ENCODE measurements at places on chromosomes 6 and 20.

- DNase-seq = no peak
Measured at GRCh38 chr6:84222426-84222825, 5.0 kb downstream of the CEP162 start.

DNA sequence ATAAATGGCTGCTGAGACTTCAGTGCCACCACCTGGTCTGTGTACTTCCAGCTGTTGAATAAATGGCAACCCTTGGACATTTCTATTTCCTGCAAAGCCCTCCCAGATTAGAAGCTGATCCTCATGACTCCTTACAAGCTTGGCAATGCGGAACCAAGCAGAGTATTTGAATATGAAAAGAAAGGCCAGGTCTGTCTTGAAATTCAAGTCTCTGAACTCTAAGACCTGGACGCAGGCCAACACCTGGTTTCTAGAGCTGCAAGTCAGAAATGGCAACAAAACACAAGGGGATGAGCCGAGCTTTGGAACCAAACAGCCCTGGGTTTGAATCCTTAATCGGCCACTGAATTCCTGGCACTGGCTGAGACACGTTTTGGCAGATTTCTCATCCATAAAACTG lies 353.4 kb downstream of the PTPRT start:
- no peak for DNase-seq

GRCh38 chr6:25975923-25976560 lies 13.4 kb downstream of the TRIM38 start:
- no peak for DNase-seq

- no peak for DNase-seq
Measured at GRCh38 chr20:5267092-5267491, 49.7 kb downstream of the PROKR2 start.

DNA sequence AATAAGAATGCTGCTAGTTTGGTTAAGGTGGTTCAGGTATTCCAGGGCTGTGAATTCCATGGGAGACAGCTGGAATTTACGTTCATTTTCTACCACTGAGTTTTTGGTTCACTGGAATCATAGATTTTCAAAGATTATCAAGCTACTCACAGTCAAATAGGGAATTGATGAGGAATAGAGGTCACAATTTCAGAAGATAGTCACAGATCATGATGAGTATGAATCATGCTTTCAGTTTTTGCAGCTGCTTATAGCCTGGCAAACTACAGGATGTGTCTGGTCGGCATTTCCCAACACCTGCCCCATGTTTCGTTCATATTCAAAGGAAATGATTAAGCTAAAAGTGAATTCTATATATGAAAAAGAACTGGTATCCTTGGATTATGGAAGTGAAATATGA lies 58.7 kb downstream of the BCKDHB start:
- DNase-seq = no peak

- DNase-seq = peak; percentile 36
Measured at GRCh38 chr6:30060606-30061091, 416 bp upstream of the POLR1H start.

- no peak for DNase-seq
Measured at GRCh38 chr6:56725254-56725653, 82.6 kb upstream of the DST start.

- no peak for DNase-seq
Measured at GRCh38 chr6:118382126-118382525, 166.0 kb upstream of the PLN start.

- peak; percentile 55 for DNase-seq
Measured at GRCh38 chr20:36461600-36462439, 79.5 kb upstream of the MYL9 start.

DNA sequence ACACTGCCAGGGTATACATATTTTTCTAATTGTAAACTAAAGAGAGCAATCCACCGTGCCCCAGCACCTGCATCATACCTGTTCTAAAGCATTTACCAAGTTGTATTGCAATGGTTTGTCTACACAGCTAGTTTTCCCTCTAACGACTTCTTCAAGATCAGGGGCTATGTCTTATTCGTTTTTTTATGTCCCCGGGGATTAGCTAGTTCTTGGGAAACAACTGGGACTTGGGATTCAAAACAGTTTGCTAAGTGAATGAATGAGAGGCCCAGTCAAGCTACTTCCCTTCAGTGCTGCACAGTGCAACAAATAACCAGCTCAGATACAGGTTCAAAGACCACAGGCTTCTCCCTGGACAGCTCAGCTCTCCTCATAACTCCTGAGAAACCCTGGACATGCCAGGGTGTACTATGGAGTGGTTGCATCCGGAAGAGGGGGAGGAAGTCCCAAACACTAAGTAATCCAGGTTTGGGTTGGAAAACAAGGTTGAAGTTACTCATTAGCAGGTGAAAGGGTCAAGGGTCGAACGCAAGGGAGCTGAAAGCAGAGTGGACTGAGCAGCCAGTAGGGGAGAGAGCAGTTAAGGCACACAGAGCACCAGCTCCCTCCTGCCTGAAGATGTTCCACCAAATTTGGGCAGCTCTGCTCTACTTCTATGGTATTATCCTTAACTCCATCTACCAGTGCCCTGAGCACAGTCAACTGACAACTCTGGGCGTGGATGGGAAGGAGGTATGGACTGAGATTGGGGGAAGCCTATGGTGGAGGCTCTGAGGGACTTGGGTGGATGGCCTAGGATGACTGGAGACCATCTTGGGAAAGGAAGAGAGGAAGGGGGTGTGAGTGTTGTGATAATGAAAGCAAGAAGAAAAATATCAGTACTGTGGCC lies at the start of gene APOM:
Gene APOM (plus strand): TSS at position 546 of the 889 bp plus-strand sequence. CDS start 73 bp downstream, at position 619.
- DNase-seq = no peak

DNA sequence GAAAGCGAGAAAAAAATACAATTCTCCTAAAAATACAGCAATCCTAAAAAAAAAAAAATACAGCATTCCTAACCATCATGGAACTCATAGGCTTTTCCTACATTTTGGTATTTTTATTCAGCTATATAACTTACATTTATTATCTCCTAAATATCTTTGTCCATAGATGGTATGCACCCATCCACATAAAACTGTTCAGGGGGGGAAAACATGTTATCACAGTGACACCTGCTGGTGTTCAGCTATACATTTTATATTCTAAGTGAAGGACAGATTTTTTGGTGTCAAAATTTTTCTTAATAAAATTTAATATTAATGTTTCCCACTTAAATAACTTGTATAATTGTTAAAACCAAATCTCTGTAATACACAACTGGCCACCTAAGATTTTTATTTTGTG lies 58.0 kb downstream of the BLOC1S5 start:
- peak; percentile 33 for DNase-seq

DNA sequence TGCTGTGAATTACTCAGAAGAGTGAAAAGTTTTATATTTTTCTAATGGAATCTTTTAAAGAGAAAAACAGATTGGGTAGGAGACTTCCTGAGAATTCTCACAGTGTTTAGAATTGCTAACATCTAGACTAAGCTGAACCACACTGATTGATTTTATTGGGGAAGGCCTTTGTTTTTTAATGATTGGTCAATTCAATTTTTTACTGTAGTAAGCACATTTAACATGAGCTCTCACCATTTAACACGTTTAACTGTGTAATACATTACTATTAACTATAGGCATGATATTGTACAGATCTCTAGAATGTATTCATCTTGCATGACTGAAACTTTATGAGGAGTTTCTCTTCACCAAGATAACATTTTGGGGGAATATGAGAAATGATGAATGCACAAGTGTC lies 987.3 kb downstream of the PHF3 start:
- no peak for DNase-seq

DNA sequence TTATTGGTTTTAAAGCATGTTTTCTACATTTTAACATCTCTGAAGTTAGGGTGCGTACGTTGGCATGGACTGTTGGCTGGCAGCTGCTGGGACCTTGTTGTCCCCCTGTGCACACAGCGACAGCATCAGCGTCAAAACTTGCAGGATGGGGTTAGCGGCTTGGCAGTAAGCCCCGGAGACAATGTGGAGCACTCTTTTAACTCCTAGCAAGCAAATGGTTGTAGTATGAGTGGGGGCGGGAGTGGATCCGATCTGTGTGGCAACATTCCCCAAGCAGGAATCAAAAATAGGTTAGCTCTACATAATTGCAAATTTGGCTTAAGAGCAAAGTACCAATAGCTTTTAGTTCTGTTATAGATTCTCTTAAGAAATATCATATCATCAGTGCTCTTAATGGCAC lies 70.1 kb downstream of the NRN1 start:
- no peak for DNase-seq

DNA sequence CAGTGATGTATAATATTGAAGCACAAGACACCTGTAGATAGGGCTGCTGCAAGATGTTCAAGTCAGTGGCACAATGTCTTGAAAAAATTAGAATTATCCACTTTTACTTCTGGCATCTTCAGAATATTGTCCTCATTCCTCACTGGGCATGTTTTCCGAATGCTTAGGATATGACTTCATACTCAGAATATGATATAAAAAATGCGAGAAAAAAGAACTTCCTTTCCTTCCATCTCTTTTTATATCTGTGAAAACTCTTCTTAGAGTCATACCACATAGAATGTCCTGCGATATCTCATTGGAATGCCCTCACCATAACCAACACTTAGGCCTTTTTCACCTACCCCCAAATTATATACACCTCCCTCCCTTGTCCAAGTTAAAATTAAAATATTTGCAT lies 4.6 kb downstream of the MAS1L start:
- no peak for DNase-seq

DNA sequence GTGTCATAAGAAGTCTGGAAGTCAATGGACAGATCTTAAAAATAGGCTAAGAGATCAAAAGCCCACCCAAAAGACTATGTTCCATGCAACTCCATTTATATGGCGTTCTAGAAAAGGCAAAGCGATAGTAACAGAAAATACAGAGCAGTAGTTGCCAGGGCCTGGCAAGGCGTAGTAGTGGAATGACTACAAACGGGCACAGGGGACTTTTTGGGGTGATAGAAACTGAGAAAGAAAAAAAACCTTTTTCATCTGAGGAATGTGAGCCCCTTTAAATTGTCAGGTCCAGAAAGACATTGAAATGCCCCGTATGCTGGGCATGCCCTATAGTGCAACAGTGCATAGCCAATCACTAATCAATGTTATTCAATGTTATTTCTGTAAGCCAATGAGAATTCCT lies 47.2 kb upstream of the FAM50B start:
- no peak for DNase-seq

- DNase-seq = no peak
Measured at GRCh38 chr6:73537677-73538076, 16.8 kb upstream of the EEF1A1 start.

- no peak for DNase-seq
Measured at GRCh38 chr6:35044145-35044745, 96.9 kb downstream of the TCP11 start.

DNA sequence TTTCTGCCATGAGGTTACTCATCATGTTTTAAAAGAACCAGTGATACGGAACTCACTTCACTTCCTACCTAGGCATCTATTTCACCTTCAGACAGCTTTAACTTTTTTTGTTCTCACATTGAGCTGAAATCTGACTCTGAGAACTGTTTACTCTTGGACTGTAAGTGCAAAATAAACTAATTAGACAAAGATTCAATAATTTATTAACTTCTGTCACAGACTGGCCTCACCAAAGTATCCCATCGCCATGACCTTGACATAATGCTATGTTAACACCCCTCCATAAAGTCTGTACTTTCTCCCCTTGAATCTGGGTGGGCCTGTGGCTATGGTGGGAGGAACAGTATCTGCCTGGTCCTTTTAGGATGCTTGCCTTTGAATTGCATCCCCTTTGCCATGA lies 448.1 kb downstream of the CBLN4 start:
- no peak for DNase-seq

GRCh38 chr20:20483328-20483727 lies 115.4 kb downstream of the INSM1 start:
- DNase-seq = no peak

DNA sequence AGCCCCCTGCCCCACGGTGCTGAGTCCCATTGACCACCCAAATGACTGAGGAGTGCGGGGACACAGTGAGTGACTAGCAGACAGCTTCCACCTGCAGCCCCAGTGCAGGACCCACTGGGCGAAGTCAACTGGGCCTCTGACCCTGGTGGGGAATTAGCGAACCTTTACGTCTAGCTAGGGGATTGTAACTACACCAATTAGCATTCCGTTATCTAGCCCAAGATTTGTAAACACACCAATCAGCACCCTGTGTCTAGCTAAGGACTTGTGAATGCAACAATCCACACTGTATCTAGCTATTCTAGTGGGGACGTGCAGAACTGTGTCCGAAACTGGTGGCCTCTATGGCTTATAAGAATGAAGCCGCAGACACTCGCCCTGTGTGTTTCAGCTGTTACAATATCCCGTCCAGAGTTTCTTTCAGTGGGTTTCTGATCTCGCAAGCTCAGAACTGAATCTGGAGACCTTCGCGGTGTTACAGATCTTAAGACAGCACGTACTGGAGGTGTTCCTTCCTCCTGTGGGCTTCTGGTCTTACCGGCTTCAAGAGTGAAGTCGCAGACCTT lies 21.1 kb upstream of the GMPR start:
- no peak for DNase-seq

DNA sequence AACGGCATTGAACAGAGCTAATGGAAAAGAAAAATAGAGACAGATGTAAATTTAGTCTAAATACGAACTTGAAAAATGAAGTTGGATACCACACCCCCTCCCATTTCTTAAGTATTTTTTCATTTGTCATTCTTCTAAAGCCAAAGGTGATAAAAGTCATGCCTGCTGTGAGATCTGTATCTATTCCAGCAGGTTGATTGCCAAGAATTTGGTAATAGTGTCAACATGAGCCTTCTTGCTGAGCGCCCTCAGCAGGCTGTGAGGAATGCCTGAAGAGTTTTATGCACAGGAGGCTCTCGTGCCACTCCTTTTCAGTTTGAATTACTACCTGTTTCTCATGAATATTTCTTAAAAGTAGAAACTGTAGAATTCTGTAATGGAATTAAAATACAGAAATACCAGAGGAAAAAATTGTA lies 165.4 kb downstream of the QKI start:
- DNase-seq = peak; percentile 51

DNA sequence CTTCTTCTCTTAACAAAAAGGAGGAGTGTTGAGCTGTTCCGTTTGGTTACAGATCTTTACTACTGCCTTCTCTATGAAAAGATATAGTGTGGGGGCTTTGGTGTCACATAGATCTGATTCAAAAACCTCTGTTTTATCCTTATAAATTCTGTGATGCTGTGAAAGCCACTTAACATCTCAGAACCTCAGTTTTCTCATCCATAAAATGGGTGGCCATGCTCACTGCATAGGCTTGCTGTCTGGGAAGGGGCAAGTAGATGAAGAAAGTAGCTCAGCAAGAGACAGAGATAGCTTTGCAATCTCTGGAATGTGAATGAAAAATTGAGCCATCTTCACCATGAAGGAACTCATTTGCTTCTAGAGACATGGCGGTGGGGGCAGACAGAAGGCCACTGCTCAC lies 31.6 kb upstream of the RNF24 start:
- DNase-seq = no peak

DNA sequence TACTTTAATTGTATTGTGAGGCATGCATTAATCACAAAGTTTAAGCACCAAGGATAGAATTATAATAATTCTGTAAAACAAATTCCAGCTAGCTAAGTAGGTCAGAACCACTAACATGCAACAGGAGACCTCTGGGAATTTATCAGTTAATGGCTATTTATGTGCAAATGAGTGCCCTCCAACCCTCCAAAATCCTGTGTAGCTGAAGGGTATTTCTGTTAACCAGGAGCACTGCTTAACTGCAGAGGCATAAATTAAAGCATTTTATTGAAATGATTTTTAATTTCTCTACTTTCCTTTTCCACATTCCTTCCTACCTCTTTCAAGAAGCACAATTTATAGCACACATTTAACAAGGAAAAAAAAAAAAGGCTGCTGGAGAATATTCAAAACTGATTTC lies 77.0 kb downstream of the MMS22L start:
- DNase-seq = no peak

GRCh38 chr6:49849213-49849907 lies 17.0 kb downstream of the CRISP1 start:
- DNase-seq = peak; percentile 32

- no peak for DNase-seq
Measured at GRCh38 chr6:90809035-90809434, 222.2 kb upstream of the MAP3K7 start.

All from HEK293T (cell line).